NCI-H446 treated with DMSO at 0.1 percent for 48 hours (cell line): ENCODE measurements at places on chromosomes 13 and 19.

GRCh38 chr19:12513531-12514061, 29.0 kb upstream of the ZNF709 start:
- no peak for DNase-seq

DNA sequence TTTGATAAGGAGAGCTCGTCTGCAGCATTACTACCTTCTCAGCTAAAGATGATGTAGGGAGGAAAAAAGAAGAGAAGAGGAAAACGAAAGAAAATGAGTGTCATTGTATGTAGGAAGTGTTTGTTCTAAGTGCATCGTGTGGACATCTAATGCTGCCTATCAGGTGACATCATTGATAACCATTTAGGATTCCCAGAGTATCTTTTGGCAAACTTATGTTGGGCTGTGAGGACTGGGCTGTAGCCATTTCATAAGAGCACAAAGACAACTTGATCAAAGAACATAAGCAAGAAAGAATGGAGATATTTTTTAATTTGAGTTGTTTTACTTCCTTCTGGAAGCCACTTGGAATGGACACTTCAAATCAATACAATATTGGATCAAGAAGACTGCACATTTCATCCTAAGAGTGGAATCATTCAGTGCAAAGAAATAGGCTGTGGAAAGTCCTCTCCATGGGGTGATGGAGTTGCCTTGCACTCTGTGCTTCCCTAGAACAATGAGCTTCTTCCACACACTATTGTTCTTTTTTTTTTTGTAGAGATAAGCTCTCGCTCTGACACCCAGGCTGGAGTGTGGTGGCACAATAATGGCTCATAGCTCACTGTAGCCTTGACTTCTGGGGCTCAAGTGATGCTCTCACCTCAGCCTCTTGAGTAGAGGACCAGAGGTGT, 52.4 kb upstream of the UBL3 start:
- no peak for DNase-seq

DNA sequence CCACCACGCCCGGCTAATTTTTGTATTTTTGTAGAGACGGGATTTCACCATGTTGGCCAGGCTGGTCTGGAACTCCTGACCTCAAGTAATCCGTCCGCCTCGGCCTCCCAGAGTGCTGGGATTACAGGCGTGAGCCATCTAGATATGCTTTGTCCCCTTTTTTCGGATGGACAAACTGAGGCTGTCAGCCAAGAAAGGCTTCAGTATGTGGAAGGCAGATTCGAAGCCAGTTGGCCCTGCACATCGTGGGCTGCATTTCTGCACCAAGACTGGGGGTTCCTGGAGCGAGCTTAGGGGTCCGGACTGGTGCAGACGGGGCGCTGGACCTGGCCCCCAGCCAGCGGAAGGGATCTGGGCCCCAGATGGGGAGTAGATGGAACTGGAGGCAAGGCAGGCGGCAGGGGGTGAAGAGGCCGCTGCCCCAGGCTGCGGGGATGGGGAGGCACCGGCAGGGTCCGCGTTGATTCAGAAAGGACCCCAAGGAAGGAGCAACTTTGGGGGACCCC, 9.7 kb upstream of the JUND start:
- DNase-seq = no peak

DNA sequence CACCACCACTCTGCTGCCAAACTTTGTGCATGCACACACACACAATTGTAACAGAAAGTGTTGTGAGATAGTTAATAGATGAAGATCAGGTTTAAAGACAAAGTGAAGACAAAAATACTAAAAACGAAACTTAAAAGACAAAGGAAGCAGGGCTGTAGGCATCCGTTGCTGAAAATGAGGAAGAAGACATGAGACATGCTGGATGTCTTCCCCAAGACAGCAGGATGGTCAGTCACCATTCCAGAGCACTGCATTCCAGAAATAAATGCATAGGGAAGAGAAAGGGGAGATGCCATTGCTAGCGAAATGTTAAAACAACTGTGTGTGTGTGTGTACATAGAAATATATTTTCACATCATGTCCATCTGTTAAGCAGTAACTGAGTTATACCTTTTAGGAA, 520.1 kb downstream of the SUCLA2 start:
- DNase-seq = no peak

GRCh38 chr13:41408121-41408520, 49.2 kb upstream of the RGCC start:
- DNase-seq = no peak
